Panc1 (cell line): ENCODE measurements at places on chromosomes 1 and 21.

- no peak for DNase-seq
Observed at GRCh38 chr1:195529881-195530280, 1078.4 kb downstream of the KCNT2 start.

- DNase-seq, result no peak
Observed at GRCh38 chr1:228544921-228545591, 57.9 kb downstream of the RNF187 start.

DNA sequence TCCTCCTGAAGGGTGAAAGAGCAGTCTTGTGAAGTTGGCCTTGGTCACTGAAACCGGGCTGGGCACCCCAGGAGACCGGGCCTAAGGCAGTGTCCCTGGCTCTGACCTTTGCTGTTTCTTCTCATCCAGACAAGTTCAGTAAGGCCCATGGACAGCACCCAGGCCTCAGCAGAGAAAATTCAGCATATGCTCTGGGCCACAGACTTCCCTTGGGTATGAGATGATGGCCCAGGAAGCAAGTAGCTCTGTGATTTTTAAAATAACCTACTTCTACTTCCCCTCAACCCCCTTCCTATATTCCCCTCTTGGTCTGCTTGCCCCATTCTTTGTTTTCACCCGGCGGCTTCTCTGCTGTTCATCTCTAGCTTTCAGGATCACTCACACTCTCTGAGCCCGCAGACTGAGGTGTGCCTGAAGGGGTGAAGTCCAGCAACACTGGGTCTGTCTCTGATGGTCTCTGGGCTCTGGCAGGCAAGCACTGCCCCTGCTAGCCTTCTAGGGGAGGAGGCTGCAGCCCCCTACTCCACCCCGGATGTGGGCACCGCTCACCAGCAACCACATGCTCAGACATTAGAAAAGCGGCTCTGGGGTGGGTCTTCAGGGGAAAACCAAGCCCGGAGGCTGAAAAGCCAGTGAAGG is 2.9 kb upstream of the GPR25 start:
- DNase-seq, result no peak

DNA sequence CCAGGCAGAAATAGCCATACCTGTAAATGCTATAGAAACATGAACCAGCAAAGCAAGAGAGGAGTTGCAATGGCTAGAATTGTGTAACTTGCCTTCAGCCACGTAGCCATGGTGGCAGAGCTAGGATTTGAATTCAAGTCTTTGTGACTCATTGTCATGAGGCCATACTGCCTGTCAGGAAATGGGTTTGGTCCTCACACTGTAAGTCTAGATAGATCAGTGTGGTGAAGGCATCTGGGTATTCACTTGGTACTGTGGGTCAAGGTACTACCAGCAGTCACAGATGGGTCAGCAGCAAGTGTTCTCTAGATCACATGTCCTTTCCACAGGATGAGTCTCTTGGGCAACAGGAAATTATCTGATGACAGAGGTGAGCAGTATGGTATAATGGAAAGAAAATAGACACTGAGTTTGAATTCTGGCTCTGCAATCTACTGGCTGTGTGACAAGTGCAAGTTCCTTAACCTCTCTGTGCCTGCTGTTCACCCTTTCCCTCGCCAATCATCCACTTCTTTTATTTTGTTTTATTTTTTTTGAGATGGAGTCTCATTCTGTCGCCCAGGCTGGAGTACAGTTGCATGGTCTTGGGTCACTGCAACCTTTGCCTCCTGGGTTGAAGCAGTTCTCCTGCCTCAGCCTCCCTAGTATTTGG is 36.9 kb downstream of the FGGY start:
- no peak for DNase-seq

DNA sequence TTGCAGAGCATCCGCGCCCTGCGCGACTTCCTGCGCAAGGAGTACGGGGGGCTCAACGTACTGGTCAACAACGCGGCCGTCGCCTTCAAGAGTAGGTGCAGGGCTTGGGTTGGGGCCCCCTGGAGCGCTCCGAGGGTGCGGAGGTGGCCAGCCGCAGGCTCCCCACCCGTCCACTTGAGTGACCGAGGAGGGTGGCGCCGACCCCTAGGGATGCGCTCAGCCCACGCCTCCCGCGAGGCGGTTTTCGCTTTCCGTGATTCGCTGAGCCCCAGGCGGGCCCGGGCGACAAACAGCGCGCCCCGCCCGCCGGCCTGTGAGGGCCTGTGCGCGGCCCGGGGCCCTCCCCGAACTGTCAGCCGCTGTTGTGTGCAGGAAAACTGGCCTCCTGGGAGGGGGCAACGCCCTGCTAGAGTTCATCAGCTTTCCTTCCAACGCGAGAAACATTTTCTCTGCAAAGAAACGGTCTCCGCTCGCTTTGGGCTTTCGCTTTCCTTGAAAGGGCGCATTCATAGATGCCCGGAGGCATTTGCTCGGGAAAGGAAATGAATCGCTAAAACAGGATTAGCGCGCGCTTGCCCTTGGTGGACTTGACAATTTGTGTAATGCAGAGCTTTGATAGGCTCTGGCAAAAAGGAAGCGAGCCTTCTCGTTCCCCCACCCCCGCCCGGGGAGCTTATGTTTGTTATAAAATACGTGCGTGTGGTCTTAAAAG is 668 bp downstream of the CBR3 start:
- DNase-seq, result no peak

GRCh38 chr1:202438393-202439174 is 90.1 kb downstream of the PPP1R12B start:
- no peak for DNase-seq
